ENCODE measurements at places on chromosomes 3 and 15.

GRCh38 chr3:42712344-42712648, 9.7 kb upstream of the HHATL start:
- DNase-seq: no peak

DNA sequence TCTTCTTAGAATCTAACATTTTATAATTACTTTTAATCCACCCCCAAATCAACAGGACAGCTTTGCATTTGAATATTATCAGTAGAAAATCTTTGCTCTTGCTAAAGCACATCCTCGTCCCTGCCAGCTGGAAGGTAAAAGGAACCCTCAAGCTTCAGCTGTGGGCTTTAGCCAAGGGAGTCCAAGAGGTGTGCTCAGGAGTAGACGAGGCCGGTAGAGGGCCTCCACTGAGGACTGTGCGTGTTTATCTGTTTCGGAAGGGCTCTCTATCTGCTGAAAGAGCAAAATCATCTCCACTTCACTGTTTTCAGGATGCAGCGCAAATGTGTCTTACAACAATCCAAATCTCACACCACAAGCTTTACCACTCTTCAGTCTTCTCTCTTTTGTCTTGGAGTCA, 257.4 kb upstream of the IL12A start:
- no peak for DNase-seq

DNA sequence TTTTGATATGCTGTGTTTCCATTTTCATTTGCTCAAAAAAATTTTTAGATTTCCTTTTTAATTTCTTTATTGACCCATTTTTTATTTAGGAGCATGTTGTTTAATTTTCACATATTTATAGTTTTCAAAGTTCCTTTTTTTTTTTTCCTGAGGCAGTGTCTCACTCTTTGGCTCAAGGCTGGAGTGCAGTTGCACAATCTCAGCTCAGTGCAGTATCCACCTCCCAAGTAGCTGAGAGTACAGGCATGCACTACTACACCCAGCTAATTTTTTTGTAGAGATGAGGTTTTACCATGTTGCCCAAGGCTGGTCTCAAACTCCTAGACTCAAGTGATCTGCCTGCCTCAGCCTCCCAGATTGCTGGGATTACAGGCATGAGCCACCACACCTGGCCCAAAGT, 36.2 kb downstream of the PFN2 start:
- peak; percentile 10 for DNase-seq

DNA sequence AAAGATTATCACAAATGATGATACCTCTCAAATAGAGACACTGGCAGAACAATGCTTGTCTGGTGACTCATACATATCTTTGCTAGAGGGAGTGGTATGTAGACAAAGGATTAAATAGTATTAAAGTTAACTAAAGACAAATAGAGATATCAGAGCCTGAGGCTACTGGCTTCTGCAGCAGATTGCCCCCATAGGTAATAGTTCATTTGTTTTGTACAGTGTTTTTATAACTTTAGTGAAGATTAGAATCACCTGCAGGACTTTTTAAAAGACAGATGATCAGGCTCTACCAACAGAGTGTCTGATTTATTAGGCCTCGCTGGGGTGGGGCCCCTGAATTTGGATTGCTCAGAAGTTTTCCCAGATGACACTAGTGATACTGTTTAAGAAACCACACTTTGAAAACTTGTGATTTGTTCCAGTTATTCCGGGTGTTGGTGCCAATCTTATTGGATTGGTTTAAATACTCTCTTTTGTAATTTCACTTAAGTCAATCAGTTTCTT, 96.4 kb downstream of the NAALADL2 start:
- no peak for DNase-seq

DNA sequence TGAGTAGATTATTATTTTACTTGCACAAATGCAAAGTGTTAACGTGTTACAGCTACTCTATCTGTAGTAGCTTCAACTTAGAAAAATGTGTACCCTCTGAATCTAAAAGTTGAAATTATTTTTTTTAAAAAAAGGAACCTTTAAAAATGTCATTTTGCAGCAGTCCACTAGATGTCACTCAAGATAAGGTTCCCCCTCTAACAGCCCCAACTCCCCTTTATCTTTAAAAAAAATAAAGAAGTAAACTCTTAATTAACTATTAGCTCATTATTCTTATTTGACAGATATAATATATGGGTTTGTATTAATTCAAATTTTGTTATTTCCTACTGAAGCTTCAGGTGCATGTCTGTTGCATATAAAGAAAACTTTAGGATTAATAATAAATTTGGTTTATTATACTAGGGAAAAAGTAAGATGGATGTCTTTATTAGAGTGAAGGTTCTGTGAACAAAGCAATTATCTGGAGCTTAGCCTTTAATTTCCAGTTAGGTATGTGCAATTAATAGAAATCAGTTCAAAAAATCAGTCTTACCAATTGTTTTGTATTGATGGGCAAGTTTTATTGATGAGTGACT, 288.5 kb downstream of the VGLL3 start:
- DNase-seq: peak; percentile 45

DNA sequence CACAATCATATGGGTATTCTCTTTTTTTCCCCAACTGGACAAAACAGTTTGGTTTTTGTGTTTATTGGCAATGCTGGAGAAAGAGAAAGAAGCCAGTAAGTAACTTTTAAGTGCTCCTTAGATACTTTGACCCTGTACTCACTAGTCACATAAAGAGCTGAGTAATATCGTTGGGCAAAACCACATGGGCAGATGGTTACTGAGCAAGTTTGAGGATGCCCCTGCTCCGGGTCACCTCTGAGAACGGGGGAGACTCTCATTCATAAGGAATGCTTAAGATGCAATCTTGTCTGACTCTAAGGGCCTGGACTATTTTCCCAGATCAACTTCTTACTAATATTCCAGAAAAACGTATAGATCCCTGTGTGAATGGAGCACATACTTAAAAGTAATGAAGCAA, 106.4 kb upstream of the SLC2A2 start:
- no peak for DNase-seq

DNA sequence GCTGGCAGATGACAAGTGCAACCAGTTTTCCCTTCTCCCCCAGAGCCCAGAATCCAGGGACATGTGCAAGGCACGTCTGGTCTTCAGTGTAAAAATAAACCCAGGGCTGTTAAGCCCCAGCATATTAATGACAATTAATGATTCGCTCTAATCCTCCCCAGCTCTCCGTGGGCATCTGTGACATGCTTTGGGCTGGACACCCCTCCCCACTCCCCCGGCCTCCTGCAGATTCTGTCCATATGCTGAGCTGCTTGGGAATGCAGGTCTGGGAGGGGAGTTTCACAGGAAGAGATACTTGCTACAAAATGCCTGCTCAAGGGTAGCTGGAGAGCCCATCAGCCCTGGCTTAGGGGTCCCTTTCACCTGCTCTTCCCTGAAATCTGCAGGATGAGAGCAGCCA, 43.0 kb upstream of the NTRK3 start:
- no peak for DNase-seq

All from hematopoietic multipotent progenitor cell treated with erythropoietin and hydrocortisone succinate and interleukin-3 and kit ligand, for 4 days (in vitro differentiated cells).